Mesendoderm (in vitro differentiated cells): ENCODE measurements at places on chromosomes 11 and 22.

- H3K4me1 ChIP-seq: peaks cover 7% of the 10 kb centered on the region
- H3K27me3 ChIP-seq: no peaks in the 10 kb centered on the region
- peaks cover 2% of the 10 kb centered on the region for H3K36me3 ChIP-seq
Measured at GRCh38 chr11:57527056-57527631, 3.4 kb downstream of the TIMM10 start.

DNA sequence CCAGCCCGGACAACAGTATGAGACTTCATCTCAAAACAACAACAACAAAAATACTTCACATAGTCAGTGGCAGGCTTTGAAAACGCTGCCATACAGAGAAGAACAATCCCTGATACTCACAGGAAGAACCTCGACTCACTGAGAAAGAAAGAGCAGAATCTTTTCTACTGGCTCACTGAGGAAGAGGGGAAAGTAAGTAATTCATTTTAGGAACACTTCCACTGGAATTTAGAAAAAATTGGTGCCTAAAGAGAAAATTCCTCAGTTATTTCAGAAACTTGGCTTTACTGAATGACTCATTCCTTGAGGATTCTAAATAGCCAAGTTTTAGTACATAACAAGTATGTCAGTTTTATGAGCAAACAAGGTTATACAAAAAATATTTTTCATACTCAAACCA lies 12.3 kb downstream of the NARS2 start:
- peak overlapping the region; percentile 19 for H3K27ac ChIP-seq
- peak; percentile 25 for DNase-seq
- H3K4me3 ChIP-seq: no peak overlapping the region

DNA sequence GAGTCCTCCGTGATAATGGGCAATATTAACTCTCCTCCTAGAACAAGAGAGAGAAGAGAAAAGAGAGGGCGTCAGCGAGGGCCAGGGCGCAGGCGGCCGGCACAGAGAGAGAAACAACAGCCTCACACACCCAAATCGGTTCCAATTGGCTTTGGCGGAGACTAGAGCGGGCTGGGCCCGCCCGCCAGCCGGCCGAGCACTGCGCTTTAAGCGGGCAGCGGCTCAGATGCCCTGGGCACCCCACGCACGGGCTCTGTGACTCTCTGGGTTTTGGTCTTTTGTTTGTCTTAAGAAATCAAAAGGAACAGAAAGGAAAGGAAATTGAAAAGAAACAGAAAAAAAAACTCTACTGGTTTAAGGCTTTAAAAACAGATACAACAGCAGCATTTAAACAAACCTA lies 17.0 kb downstream of the SLC22A12 start:
- H3K27me3 ChIP-seq: no peaks in the 10 kb centered on the region
- DNase-seq: no peak
- no peak overlapping the region for H3K27ac ChIP-seq
- no peaks in the 10 kb centered on the region for H3K36me3 ChIP-seq
- H3K4me3 ChIP-seq: no peak overlapping the region

DNA sequence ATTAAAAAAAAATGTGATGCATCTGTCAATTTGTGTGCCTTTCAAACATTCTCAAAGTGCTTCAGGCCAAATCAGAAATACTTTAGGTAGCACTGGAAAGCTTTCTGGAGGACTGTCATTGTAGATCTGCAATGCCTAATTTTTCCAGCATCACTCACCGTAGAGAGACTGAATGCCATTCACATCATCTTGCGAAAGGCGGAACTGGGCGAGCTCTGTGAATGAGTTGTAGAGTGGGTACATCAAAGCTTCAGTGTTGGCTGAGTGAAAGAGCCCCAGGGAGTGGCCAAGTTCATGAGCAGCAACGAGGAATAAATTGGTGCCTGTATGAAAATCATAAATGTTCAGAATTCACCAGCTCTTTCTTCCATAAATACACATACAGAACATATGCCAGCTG lies 4.0 kb downstream of the MMP10 start:
- no peaks in the 10 kb centered on the region for H3K27me3 ChIP-seq
- H3K27ac ChIP-seq: no peak overlapping the region
- H3K4me3 ChIP-seq: no peak overlapping the region

DNA sequence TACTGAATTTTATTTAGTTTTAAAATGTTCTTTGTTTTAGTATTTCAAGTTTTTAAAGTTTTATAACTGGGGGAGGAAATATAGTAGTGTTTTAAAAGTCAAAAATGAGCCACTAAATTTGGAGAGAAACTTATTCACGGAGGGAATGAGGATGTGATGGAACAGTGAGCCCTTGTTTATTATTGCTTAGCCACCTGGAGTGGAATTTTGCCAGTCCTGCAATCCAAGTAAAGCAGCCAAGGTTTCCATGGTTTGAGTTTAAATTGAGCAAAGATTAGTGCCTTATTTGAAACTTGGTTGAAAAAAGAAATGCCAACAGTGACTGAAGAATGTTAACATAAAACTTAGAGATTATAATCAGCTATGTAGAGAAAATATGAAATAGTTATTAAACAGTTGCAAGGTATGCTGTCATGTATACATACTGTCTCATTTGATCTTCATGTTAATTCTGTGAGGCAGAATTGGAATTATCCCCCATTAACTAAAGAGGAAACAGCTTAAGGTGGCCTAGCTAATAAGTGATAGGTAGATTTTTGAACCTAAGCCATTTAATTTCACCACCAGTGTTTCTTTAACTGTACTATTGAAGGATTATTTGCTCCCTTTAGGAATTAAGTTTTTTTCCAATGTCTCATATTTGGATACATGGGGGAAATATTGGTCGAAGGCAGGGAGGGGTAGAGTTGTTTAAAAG lies 36.4 kb downstream of the SWAP70 start:
- H3K27me3 ChIP-seq: no peaks in the 10 kb centered on the region
- H3K36me3 ChIP-seq: no peaks in the 10 kb centered on the region
- no peaks in the 10 kb centered on the region for H3K4me1 ChIP-seq

- DNase-seq: no peak
- H3K27ac ChIP-seq: no peak overlapping the region
- H3K27me3 ChIP-seq: no peaks in the 10 kb centered on the region
- H3K4me3 ChIP-seq: no peak overlapping the region
- peaks cover 2% of the 10 kb centered on the region for H3K36me3 ChIP-seq
Measured at GRCh38 chr22:46674367-46674781, 54.2 kb downstream of the GRAMD4 start.

- H3K27me3 ChIP-seq: no peaks in the 10 kb centered on the region
- no peak overlapping the region for H3K27ac ChIP-seq
- no peaks in the 10 kb centered on the region for H3K4me1 ChIP-seq
Measured at GRCh38 chr11:45154276-45154675, 7.8 kb downstream of the PRDM11 start.

GRCh38 chr11:125649465-125650166 lies 24.7 kb downstream of the CHEK1 start:
- no peak for DNase-seq
- H3K4me1 ChIP-seq: no peaks in the 10 kb centered on the region
- H3K27ac ChIP-seq: no peak overlapping the region
- H3K36me3 ChIP-seq: no peaks in the 10 kb centered on the region
- no peak overlapping the region for H3K4me3 ChIP-seq
- H3K27me3 ChIP-seq: no peaks in the 10 kb centered on the region

GRCh38 chr11:40185793-40186192 lies 1273.7 kb downstream of the LRRC4C start:
- H3K4me1 ChIP-seq: peaks cover 12% of the 10 kb centered on the region
- no peak overlapping the region for H3K4me3 ChIP-seq
- H3K27me3 ChIP-seq: no peaks in the 10 kb centered on the region
- no peak for DNase-seq
- no peaks in the 10 kb centered on the region for H3K36me3 ChIP-seq

DNA sequence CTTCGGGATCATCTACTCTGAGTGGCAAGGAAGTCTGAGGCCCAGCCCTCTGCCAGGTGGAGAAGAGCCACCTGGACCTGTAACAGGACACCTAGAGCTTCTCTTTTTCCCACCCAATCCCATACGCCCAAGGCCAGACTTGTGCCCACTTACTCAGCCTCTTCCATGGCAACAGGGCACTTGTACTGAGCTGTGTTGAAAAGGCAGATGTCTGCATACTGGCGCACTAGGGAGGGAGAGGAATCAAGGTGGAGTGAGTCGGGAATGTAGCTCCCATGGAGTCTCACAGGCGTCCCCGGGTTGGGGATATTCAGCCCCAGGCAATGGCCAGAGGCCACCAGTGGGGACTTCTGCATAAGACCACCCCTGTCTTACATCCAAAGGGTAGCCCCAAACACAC lies 36.1 kb downstream of the TPBGL start:
- peaks cover 9% of the 10 kb centered on the region for H3K36me3 ChIP-seq

GRCh38 chr22:43529934-43530333 lies 118.1 kb downstream of the MPPED1 start:
- no peak overlapping the region for H3K27ac ChIP-seq
- H3K36me3 ChIP-seq: no peaks in the 10 kb centered on the region
- H3K4me1 ChIP-seq: no peaks in the 10 kb centered on the region
- no peaks in the 10 kb centered on the region for H3K27me3 ChIP-seq

DNA sequence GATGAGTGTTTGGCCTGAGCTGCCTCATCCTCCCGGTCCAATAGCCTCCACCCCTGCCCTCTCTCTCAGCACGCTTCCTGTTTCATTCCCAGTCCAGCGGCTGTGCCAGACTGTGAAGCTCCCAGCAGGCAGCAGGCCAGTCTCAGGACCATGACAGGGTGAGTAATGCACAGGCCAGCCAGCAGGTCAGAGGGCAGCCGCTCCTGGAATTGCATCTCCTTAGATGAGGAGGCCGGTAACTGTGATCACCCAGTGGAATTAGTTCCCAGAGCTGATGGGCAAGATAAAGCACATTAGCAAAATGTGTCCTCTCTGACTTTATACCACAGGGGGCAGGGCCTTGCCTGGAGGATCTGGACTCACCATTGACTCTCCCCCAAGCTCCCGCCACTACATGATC lies 251.2 kb downstream of the ETS1 start:
- DNase-seq: peak; percentile 27
- no peak overlapping the region for H3K27ac ChIP-seq
- H3K27me3 ChIP-seq: no peaks in the 10 kb centered on the region
- H3K4me3 ChIP-seq: no peak overlapping the region
- no peaks in the 10 kb centered on the region for H3K36me3 ChIP-seq

DNA sequence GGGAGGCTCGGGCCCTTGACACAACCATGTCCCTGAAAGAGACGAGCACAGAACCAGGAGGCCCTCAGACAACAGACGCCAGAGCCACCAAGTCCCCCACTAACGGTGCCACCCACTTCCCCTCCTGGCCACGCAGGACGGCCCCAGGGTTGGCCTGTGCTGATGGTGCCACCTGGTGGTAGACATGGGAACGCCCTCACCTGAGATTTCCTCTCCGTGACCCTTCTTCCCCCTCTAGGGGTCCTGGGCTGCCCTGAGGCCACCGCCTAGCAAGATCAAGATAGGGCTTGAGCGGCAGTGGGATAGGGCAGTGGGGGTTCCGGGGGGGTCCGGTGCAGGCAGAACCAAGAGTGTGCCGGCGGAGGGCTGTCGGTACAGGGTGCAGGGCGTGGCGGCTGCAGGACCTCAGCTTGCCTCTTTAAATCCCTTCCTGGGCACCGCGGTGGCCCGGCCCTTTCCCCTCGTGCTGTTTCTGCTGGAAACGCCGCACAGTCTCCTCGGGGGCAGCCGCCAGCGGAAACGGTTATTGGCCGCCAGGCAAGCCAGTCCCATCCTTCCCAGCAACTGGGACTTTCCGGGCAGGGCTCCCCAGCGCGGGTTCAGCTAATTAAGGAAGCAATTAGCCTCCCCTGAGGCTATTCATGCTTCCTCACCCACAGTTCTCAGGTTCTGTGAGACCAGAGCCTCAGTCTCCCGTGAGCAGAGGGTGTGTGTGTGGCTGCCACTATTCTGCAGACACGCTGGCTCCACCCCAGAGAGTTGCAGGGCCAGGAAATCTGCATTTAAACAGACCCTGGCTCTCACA lies 5.5 kb upstream of the NFAM1 start:
- peaks cover 2% of the 10 kb centered on the region for H3K4me1 ChIP-seq
- H3K4me3 ChIP-seq: peak overlapping the region; percentile 50
- H3K36me3 ChIP-seq: no peaks in the 10 kb centered on the region
- peak overlapping the region; percentile 32 for H3K27ac ChIP-seq
- peak; percentile 84 for DNase-seq

DNA sequence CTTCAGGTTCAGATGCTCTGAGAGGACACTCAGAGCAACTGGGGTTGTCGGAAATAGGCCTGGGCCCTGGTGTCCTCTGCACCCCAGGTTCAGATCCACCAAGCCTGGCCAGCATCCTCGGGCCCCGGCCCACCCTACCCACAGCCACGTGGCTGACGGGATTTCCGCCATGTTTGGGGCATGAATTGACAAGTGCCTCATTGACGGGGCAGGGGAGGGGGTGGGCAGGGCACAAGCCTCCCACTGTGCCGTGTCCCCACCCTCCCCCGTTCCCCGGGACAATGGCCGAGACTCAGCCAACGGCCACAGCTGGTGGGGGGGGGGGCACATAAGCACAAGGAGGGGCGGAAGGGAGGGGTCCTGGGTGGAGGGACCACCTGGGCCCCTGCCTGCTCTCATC lies 8.5 kb downstream of the MYRF start:
- H3K27me3 ChIP-seq: no peaks in the 10 kb centered on the region
- H3K4me1 ChIP-seq: peaks cover 9% of the 10 kb centered on the region
- H3K36me3 ChIP-seq: no peaks in the 10 kb centered on the region
- no peak overlapping the region for H3K27ac ChIP-seq
- DNase-seq: no peak
- no peak overlapping the region for H3K4me3 ChIP-seq

DNA sequence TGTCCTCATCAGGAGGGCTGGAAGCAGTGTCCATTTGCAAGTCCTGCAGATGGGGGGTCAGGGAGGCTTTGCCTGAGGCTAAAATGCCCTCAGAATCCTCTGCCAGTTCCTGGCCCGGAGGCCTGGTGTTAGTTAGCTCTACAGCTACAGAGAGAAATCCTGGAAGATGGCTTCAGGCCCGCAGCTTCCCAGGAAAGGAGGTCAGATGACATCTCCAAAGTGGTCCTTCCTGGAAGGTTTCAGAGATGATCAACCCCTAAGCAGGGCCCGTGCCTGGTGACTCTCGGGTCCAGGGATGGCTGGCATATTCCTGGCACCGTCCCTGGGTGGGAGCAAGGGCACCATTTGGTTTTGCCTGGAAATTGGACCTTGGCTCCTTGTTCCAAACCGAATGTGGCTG lies 959.1 kb downstream of the BRD1 start:
- no peak overlapping the region for H3K27ac ChIP-seq
- no peaks in the 10 kb centered on the region for H3K36me3 ChIP-seq
- no peaks in the 10 kb centered on the region for H3K27me3 ChIP-seq

- no peak overlapping the region for H3K4me3 ChIP-seq
- peaks cover 16% of the 10 kb centered on the region for H3K27me3 ChIP-seq
- H3K36me3 ChIP-seq: no peaks in the 10 kb centered on the region
- no peak overlapping the region for H3K27ac ChIP-seq
Measured at GRCh38 chr22:50010676-50011446, 1.7 kb downstream of the IL17REL start.

GRCh38 chr11:8573777-8574176 lies 20.3 kb downstream of the STK33 start:
- H3K27me3 ChIP-seq: no peaks in the 10 kb centered on the region
- no peaks in the 10 kb centered on the region for H3K4me1 ChIP-seq
- no peak overlapping the region for H3K27ac ChIP-seq
- no peak for DNase-seq
- H3K36me3 ChIP-seq: no peaks in the 10 kb centered on the region
